ENCODE measurements at places on chromosomes 12 and 14. TPM values are rescaled to one million over a fixed set of nuclear protein-coding genes. Genes with fewer than 3 reads are reported as not detected.

DNA sequence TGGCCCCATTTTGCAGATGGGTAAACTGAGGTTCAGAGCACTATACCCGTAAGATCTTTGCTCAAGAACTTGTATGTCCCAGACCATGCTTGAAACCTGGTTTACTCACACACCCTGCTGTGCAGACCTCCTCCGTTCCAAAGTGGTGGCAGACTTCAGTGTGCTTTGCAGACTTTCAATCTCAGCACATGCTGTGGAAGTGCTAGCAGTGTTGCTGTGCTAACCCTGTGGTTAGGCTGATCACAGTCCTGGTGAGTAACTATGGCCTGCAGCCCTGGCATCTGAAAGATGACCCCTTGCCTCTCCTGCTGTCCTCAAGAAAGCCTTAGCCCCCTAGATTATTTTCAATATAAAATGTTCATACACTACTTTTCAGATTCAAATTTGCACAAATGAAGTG lies 450.6 kb downstream of the DPF3 start:
- DNase-seq: no peak

DNA sequence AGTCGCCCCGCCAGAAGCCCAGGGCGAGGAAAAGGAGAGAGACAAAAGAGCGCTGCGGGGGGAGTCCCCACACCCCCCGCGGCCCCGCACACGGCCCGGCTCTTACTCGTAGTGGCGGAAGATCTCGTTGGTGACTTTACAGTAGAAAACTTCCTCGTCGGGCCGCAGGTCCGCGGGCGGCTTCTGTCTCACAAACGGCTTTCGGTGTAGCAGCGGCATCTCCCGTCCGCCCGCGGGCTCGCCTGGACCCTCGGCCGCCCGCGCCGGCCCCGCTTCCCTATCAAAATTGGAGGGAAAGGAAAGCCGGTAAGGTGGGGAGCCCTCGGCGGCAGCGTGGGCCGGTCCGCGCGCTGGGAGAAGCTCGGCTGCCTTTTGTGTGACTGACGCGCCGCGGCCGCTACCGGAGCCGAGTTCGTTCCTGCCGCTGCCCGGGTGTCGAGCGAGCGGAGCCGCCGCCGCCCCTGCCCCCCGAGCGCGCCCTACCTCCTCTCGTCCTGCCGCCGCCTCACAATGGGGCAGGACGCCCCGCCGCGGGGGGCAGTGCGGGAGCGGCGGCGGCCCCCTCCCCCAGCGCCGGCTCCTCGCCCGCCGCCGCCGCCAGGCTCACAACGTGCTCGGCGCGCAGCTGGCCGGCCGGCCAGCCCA lies 652 bp downstream of the BAZ1A start:
- DNase-seq: peak; percentile 46

- no peak for DNase-seq
Observed at GRCh38 chr12:68115281-68115680, 44.3 kb downstream of the IFNG start.

GRCh38 chr14:59254911-59255545 lies 66.6 kb downstream of the DAAM1 start:
- peak; percentile 49 for DNase-seq

DNA sequence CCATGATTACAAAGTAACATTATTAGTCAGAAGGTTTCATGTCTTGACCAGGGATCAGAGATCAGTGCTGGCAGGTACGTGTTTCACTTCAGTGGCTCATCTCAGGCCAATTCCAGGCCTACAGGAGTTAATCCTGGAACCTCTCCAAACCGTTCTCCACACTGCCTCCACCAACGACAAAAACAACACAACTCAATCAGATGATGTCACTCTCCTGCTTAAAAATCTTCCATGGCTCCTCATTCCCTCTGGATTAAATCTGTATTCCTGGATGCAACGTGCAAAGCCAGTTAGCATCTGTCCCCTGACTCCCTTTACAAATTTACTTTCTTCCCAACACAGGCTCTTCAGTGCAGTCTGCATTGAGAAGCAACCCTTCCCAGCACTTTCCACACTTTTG lies 34.3 kb upstream of the TXNRD1 start:
- DNase-seq: no peak

- DNase-seq: peak; percentile 21
Observed at GRCh38 chr14:101474563-101475455, 86.5 kb upstream of the DIO3 start.

DNA sequence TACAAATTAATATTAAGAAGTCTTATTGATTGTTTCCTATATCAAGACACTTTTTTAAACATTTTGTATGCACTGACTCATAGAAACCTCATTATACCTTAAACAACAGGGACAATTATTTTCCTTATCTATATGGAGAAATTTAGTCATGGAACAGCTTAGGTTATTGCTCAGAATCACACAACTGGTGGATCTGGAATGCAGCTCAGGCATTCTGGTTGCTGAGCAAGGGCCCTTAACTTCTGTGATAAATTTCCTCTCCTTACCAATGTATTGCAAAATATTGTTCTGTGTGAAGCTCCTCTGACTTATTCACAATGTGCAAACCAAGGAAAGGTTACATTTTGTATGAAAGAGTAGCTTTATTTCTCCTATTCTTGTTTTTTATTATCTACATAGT lies 817.8 kb downstream of the LRFN5 start:
- no peak for DNase-seq

GRCh38 chr14:54497224-54497623 lies 8.4 kb upstream of the GMFB start:
- DNase-seq: no peak

DNA sequence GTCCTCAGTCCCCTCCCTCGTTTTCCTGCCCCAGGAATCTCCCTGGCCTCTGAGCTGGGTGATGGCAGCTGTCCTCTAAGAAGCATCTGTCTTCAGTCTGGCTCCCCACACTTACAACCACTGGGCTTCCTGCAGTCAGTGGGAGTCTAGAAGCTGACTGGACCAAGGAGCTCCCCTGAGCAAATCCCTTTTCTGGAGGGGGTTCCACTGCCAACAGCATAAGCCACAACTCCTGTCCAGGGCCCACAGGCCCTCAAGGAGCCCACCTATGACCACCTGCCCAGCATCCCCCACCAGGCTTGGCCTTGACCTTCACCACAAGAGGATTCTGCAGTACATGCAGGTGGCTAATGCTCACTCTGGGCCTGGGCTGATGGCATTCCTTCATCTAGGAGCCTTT lies 4.1 kb downstream of the RDH16 start:
- no peak for DNase-seq

- no peak for DNase-seq
Observed at GRCh38 chr12:34401659-34402227, 379.4 kb downstream of the ALG10 start.

DNA sequence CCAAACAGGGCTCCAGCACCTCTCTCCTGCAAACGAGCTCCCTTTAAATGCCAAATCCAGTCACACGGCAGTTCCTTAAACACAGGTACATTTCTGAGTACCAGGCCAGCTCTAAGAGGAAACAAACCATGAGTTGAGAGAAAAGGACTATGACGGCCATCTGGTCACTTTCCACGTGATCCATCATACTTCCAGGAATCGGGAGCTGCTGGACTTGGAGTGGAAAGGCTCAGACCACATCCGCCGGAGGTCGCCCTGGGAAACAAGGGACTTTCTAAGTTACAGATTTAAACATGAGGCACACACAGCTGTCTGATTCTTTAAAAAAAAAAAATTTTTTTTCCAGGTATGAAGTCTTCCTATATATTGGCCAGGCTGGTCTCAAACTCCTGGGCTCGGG lies 39.2 kb downstream of the ACADS start:
- DNase-seq: no peak

- no peak for DNase-seq
Observed at GRCh38 chr12:120007272-120007671, 18.2 kb downstream of the BICDL1 start.

- DNase-seq: no peak
Observed at GRCh38 chr14:94373708-94374107, 14.7 kb downstream of the SERPINA1 start.

DNA sequence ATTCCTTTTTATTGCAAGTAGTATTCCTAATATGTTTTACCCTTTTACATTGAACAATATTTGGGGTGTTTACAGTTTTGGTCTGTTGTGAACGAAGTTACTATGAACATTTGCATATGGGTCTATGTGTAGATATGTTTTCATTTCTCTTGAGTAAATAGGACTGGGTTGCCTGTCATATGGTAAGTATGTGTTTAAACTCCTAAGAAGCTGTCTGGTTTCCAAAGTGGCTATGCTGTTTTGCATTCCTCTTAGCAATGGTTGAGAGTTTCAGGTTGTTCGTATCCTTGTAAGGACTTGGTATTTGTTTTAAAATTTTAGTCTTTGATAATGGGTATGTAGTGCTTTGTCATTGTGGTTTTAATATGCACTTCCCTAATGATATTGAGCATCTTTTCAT lies 6.3 kb downstream of the METAP2 start:
- no peak for DNase-seq

DNA sequence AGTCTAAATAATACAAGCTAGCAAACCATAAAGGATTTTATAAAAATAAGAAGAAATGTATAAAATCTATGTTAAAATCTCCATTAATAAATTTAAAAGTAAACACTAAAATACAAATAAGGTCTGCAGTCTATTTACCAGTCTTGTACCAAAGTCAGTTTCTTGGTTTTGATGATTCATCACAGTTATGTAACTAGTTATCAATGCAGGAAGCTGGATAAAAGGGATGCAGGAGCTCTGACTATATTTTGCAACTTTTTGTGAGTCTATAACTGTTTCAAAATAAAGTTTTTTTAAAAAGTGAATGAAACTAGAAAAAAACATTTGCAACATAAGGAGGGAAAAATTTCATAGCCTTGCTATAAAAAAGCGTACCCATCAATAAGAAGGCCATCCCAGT lies 151.5 kb downstream of the DERA start:
- no peak for DNase-seq

DNA sequence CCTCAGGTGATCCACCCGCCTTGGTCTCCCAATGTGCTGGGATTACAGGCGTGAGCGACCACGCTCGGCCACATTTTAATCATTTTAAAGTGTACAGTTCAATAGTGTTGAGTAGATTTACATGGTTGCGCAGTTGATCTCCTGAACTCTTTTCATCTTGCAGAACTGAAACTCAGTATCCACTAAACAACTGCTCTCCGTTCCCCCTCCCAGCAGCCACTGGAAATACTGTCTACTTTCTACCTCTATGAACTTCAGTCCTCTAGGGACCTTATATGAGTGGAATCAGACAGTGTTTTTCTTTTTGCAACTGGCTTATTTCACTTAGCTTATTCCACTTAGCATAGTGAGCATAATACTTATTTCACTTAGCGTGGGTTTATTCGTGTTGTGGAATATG lies 53.7 kb downstream of the KCTD10 start:
- no peak for DNase-seq

- DNase-seq: no peak
Observed at GRCh38 chr12:38157274-38157932, 159.2 kb upstream of the ALG10B start.

- no peak for DNase-seq
Observed at GRCh38 chr14:65320661-65321308, 91.7 kb upstream of the FUT8 start.

DNA sequence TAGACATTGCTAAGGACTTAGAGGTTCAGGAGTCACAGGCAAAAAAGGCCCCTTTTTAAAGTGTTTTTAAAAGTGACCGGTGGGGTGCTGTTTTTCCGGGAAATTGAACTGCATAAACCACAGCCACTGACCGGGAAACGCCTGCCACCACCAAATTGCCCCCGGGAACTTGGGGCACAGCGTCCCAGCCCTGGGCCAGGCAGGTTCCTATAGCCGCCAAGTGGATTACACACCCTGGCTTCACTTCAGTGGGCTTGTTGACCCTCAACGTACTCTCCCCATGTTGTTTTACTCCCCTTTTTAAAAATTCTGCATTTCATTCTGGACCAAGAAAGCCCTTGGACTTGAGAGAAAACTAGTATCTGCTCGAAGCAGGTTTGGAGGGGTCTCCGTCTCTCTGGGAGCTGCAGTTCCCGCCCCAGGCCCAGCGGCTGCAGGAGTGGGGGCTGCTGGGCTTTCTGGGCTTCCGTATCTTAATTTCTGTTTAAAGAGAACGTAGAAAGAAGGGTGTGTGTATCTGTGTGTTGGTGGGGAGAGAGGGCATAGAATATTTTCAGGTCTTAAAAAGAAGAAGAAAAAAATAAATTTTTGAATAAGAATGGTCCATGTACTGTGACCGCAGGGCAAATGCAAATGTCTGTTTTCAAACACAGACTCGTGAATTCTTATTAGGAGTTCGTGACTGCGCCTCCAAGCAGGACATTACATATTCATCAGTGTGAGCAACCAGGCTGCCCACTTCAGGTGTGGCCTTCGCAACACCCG lies 82.9 kb downstream of the PAPOLA start:
- DNase-seq: no peak

The APOF gene
- not detected for polyA plus RNA-seq

The SOX5 gene
- 2.4 TPM for polyA plus RNA-seq

The TOMM20L gene
- polyA plus RNA-seq: 0.69 TPM

The BEST3 gene
- 39.3 TPM for polyA plus RNA-seq

The PMEL gene
- polyA plus RNA-seq: 1.9 TPM

The ANO4 gene
- polyA plus RNA-seq: 0.60 TPM

The P2RX7 gene
- polyA plus RNA-seq: 1.2 TPM

The BTBD6 gene
- polyA plus RNA-seq: 36.9 TPM

The B4GALNT3 gene
- 16.6 TPM for polyA plus RNA-seq

The MUCL1 gene
- polyA plus RNA-seq: not detected

The GPR137C gene
- polyA plus RNA-seq: 4.7 TPM

The VDR gene
- 0.29 TPM for polyA plus RNA-seq

The TRAF3 gene
- 13.9 TPM for polyA plus RNA-seq

All from muscle of arm (tissue), 14 donors.